NCI-H2171 (cell line): ENCODE measurements at places on chromosomes 11 and 22.

DNA sequence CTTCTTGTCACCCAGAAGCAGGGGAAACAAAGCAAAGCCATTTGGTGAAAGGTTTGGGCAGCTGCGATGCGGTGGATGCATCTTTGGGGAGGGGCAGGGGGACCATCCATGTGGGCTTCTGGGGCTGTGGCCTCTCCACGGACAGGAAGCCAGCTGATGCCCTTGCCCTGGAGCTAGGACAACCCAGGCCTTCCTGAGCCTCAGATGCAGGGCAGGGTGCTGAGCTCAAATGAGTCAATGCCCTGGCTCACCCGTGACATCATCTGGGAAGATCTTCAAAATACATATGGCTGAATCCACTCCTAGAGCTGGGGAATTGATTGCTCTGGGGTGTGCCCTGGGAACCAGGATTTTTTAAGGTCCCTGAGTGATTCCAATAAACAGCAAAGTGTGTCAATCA, 1418.2 kb downstream of the TBC1D22A start:
- no peak for DNase-seq

DNA sequence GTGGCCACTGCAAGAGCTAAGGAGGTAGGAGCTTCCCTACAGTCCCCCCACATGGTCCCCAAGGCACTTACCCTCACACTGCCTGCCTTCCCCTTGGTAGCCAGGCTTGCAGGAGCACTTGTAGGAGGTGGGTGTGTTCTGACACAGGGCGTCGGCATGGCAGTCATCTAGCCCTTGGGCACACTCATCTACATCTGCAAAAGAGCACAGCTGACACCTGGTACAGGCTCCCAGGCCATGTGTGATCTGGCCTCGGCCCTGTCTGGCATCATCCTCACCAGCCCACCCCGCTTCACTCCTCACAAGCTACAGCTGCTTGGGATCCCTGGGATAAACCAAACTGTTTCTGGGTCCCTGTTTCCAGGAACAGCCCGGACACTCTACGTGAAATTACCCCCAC, 1.8 kb downstream of the SCUBE2 start:
- no peak for DNase-seq

DNA sequence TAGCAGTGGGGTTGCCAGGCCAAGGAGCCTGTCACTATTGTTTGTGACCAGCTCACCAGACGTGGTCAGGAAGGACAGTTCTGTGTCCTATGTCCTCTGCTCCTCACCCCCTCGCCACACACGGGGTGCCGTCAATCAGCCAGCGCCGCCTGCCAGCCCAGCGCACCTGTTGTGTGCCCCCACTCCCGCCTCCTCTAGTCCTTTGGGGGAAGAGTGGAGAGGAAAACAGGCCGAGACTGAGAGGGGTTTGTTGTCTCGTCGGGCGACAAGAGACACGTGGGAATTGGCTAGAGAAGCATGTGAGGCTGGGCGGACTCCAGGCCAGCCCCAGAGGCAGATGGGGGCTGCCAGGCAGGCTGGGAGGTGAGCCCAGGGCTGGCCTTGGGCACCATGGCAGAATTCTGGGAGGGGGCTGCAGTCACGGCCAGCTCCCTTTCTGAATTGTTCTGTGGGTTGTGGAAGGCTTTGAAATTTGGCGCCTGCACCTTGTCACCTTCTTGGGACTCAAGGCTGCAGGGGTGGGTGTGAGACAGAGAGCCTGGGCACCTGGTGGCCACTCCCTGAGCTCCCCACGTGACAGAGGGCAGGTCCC, 3.1 kb upstream of the KCNQ1OT1 start:
- DNase-seq: no peak

GRCh38 chr11:76704171-76704948, 33.8 kb upstream of the LRRC32 start:
- no peak for DNase-seq

DNA sequence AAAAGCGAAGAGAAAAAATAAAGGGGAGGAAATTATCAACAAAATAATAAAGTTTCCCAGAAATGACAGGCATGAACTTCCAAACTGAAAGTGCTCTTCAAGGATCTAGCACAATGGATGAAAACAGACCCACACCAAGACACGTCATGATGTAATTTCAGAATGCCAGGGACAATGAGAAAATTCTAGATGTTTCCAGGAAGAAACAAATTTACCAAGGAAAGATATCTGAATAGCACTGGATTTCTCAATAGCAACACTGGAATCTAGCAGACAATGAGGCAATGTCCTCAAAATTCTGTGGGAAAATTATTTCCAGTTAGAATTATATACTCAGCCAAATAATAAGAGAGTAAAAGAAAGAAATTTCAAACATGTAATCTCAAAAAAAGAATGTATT, 46.0 kb downstream of the DENND5A start:
- no peak for DNase-seq

- no peak for DNase-seq
Observed at GRCh38 chr11:44607319-44607962, 42.0 kb downstream of the CD82 start.

DNA sequence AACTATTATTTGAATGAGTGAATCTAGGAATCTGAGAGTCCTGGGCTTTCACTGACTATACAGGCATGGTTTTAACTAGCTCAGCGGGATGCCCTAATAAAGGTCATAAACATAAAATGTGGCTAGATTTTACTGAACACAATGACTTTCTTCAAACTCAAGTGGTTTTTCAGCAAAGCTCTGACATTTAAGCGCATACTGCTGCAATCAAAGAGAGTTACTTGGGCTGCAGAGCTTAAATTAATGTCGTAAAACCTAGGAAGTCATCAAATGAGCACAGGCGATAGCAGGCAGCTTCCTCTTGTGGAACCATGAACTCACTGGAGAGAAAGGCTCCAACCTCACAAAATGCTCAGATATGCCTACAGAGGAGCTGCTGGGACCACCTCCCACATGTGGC, 6.7 kb downstream of the CSNK2A3 start:
- no peak for DNase-seq

DNA sequence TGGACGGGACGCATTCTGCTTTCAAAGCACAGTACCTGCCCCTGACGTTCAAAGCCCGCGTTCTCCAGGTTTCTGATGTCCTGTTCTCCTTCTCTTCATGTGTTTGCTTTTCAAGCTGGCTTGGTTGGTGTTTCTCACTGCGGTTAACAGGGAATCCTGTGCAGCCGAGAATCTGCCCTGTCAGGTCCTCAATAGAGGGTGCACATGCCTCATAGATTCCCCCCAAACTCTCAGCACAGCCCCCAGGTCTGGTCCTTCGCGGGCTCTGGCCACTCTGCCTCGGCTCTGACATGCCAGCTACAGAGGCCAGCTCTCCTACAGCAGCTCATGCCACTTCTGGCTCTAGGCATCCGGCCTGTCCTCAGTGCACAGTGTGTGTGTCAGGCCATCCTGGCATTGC, 1343.8 kb downstream of the TBC1D22A start:
- DNase-seq: no peak

DNA sequence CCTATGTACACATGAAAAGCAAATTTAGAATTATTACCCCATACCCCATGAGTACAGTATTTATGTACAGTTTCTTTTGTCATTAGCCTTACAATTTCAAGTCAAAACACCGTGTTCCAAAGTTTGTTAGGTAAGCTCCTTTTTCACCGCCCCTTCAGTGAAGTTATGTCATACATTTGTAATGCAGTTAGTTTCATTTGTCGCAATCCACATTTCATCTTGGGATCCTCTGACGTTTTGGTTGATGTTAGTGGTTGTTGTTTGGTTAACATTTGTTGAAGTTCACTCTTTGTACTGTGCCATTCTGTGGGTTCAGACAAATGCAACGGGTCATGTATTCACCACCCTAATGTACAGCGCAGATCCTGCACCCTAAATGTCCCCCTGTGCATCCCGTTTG, 45.2 kb downstream of the ARHGEF12 start:
- no peak for DNase-seq
